ELR (cell line): ENCODE measurements at places on chromosomes 13 and 19.

- peak; percentile 49 for DNase-seq
Observed at GRCh38 chr19:10503002-10503789, at the start of gene KEAP1. Gene KEAP1 (minus strand): TSS chr19:10503356. CDS start chr19:10500033, 3,323 bp downstream.

DNA sequence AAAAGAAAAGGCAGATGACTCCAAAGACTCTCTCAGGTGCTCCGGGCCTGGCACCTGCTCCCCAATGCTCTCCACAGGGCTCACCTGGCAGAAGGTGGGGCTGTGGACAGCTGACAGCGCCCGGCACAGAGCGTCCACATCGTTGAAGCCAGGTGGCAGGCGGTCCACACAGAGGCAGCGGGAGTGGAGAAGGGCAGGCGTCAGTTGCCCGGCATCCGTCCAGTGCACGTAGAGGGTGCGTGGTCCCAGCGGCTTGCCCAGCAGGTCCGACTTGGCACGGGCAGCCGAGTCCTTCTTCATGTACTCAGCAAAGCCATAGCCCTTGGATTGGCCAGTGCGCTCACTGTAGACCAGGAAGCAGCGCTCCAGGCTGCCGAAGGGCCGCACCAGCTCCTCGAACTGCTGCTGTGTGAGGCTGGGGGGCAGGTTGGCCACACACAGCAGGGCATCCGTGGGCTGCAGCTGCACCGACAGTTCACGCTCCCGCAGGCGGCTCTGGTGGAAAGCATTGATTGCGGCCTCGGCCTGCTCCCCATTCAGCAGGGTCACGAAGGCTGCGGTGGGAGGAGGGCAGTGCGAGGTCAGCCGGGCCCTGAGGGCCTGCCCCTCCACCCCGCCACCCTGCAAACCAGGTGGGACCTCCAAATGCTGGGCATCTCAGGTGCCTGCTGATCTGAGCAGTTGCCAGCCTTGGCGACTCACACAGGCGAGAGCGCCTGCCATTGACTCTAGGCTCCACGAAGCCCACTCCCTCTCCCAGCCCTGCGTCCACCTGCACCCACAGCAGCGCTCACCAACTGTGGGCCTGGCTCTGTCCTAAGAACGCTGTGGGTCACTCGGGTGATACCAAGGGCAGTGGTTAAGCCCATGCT lies 4.5 kb downstream of the RAVER1 start:
- no peak for DNase-seq

DNA sequence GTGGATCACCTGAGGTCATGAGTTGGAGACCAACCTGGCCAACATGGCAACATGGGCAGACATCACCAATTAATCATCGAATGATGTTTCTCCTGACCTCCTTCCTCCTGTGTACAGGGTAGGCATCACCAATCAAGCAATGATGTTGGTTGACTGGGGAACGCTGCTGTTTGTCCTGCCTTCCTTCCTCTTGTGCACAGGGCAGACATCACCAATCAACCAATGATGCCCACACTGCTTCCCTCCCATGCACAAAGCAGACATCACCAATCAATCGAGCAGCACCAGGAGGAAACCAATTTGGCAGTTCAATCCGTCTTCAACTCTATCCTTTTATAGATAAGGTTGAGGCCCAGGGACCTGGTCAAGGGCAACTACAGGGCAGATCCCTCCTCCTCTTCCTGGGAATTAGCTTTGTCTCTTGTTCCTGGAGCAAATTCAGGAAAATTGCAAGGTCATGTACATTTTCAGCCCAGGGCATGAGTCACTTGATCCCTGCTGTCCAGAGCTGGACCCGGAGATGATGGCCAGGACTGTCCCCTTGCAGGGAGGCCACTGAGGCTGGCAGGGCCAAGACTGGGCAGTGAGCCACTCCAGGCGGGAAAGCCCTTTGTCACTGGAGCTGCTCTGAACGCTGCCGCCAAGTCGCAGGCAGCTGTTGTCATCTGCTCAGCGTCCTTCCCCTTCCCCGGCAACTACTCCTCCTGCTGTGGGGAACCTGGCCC lies 5.3 kb upstream of the CSNK1G2 start:
- peak; percentile 53 for DNase-seq

- DNase-seq: no peak
Observed at GRCh38 chr13:20847296-20847695, 55.2 kb downstream of the XPO4 start.

DNA sequence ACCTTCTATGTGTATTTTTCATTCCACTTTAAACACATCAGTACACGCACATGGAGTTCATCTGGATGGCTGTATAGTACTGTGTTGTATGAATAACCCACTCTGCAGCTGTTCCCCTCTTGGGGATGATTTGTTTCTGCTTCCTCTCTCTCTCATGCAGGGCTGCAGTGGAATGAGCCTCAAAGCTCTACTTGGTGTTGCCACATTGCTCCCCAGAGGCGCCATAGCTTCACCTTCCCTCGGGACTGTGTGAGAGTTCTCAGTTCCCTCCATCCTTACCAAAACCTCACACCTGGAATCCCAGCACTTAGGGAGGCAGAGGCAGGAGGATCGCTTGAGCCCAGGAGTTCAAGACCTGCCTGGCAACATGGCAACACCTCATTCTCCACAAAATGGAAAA lies 28.4 kb upstream of the GPR183 start:
- no peak for DNase-seq

GRCh38 chr19:55645512-55645881 lies 2.0 kb downstream of the ZNF581 start:
- no peak for DNase-seq

DNA sequence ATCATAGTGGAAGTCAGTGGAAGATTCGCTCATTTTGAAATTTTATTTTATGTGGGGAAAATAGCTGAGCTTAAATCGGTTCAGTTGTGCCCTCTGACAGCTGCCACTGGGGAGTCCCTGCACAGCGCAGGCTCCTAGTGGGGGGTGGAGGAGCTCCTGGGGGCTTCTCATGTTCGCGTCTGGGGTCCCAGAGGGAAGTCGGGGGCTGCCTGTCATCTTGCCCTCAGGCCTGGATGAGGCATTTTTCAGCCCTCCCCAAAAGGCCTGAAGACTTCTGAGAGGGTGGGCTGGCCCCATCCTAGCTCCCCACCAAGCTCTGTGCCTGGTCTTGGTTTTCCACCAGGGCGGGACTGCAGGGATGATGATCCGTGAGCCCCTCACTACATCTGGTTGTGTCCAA lies 82.1 kb downstream of the CHST8 start:
- DNase-seq: no peak

DNA sequence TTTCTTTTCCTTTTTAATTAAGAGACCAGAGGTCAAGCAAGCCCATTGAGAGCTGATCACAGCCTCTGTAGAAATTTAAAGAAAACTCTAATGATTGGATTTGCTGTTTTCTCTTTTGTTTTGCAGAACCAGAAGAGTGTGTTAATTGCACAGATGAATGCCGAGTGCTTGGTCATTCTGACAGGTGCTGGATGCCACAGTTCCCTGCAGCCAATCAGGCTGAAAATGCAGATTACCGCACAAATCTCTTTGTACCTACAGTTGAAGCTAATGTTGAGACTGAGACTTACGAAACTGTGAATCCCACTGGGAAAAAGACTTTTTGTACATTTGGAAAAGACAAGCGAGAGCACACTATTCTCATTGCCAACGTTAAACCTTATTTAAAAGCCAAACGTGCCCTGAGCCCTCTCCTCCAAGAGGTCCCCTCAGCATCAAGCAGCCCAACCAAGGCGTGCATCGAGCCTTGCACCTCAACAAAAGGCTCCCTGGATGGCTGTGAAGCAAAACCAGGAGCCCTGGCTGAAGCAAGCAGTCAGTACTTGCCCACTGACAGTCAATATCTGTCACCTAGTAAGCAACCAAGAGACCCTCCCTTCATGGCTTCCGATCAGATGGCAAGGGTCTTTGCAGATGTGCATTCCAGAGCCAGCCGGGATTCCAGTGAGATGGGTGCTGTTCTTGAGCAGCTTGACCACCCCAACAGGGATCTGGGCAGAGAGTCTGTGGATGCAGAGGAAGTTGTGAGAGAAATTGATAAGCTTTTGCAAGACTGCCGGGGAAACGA lies 93.1 kb downstream of the PCDH17 start:
- no peak for DNase-seq

DNA sequence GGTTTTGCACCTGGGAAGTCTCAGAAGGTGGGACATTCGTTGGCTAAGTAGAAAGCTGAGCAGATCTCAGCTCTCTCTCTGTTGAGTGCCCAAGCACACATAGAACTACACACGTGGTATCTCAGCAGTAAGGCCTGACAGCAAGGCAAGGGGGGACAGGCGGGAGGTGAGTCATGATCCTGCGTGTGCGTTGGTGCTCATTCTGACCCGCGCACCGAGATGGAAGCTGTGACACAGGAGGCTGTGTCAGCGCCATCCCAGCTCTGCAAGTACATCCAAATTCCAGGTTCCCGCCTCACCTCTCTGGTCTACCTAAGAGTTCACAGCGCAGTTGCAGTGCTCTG lies 135.7 kb downstream of the USP12 start:
- peak; percentile 81 for DNase-seq

GRCh38 chr19:1082928-1083816 lies 12.0 kb downstream of the POLR2E start:
- no peak for DNase-seq

- no peak for DNase-seq
Observed at GRCh38 chr19:6464070-6464873, at the start of gene CRB3. Gene CRB3 (plus strand): TSS chr19:6464271. CDS start chr19:6464702, 431 bp downstream.

- DNase-seq: no peak
Observed at GRCh38 chr19:43589678-43590077, 6.3 kb downstream of the IRGQ start.

GRCh38 chr13:104014803-104015645 lies 948.8 kb upstream of the SLC10A2 start:
- peak; percentile 9 for DNase-seq

GRCh38 chr19:33763633-33764371 lies 32.9 kb upstream of the KCTD15 start:
- DNase-seq: no peak

DNA sequence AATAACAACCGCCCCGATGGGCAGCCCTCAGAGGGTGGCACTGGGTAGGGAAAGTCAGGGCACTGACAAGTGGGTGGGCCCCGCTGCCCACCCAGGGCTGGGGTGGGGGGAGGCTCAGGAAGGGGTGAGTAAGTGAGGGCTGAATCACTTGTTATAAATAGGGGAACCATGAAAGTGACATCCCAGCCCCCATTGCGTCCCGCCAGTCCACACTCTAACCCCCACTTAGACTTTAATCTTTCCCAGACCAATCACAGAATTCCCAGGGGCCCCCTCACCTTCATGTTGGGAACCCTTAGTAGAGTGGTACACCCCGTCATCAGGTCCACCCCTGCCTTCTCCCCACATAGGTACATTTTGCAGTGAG lies 37.0 kb upstream of the NANOS3 start:
- peak; percentile 81 for DNase-seq

- DNase-seq: peak; percentile 7
Observed at GRCh38 chr19:6983448-6983847, 37.8 kb downstream of the MBD3L2B start.

- peak; percentile 77 for DNase-seq
Observed at GRCh38 chr13:73273745-73274144, 214.9 kb downstream of the KLF5 start.

DNA sequence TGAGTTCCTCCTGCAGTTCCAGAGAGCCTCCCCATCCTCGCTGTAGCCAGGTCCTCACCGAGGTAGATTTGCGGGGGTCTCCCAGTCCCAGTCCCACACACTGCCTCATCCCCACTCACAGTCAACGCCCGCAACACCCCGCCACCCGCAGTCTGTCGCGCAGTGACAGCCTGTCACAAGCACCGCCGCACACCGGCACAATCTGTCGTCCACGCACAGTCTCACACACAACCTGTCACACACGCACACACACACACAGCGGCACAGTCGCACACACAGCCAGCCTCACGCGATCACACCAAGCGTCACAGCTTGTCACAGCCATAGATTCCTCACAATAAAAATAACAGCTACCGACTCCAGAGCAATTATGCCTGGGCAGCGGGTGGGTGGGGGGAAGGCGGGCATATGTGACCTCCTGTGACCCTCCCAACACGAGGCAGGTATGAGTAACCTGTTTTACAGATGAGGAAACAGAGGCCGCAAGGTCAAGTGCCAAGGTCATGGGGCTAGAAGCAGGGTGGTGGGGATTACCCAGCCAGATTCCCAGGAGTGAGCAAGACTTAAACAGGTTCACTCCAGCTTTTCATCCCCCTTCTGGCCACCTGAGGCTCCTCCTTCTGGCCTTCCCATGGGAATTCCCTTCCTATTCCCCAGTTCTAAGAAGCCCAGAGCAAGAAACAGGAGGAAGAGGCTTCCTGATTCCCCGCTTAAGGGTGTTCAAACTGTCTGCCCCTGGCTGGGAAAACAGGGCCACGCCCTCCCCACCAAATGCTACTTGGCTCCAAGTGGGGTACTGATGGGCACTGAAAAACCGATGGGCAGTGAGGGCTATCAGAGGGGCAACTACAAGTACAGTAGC lies 13.9 kb downstream of the NFIX start:
- DNase-seq: peak; percentile 23

DNA sequence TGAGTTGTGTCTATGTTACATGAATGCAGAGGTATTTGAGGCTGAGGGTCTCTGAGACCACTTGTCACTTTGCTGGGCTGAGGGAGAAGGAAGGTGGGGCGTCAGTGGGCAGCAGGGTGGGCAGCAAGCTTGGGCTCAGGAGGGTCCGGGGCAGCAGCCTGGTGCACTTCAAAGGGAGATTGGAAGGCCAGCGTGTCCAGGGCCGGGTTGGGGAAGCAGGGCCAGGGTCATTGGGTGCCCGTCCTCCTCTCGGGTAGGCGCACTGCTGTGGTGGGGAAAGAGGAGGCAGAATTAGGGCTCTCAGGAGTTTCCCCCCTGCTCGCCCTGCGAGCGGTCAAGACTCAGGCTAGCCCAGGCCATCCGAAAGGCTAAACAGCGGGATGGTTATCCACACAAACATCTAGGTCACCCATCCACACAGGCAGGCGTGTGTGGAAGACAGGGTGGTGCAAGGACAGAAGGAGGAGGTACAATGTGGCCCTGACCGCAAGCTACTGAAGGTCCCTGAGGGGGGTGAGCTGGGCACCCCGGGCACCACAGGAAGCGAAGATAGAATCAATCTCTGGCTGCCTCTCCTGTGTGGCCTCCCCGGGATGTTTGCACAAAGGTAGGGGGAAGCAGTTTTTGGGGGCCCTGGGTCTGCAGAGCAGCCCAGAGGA lies 37.7 kb downstream of the MYO9B start:
- no peak for DNase-seq

- no peak for DNase-seq
Observed at GRCh38 chr19:10104665-10105508, 1.3 kb upstream of the PPAN start.

- no peak for DNase-seq
Observed at GRCh38 chr13:114112826-114113322, 19.5 kb downstream of the RASA3 start.
